ENCODE measurements at places on chromosomes 2 and 18.

- DNase-seq: no peak
These were observed 23.4 kb upstream of the CREG2 start for GRCh38 chr2:101410746-101411145.

GRCh38 chr2:72367530-72368225 is 220.0 kb upstream of the CYP26B1 start:
- DNase-seq: no peak

- DNase-seq: no peak
These were observed 66.4 kb downstream of the VSNL1 start for GRCh38 chr2:17606851-17607250.

DNA sequence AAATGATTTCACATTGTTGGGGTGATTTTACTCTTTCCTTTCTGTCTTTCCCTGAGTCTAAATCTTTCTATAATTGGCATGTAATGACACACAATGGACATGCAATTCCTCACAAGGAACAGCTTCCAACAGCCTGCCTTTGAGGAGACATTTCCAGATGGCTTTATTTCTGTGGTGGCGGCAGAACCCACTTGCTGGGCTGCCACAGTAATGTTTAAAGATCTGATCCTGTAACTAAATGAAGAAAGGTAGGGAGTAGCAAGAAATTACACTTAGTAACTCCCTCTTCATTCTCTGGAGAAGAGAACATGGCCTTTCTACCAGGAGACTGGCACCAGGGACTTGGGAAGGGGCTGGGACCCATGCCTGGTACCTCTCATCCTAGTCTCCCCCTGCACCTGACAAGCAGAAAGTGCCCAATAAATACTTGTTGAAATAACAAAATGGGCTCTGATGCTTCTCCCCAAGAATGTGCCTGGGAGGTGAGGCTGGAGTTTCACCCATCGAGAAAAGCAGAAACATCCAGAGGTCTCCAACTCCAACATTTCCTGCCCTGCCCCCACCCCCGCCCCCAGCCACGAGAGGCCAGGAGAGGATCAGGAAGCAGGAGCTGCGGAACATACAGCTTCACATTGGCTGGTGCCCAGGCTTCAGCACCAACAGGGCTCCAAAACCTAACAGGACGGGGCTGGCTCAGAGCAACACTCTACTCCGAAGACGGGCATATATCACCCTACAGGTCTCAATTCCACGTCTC is 92.1 kb downstream of the PXDN start:
- DNase-seq: no peak

- DNase-seq: no peak
These were observed 31.0 kb downstream of the KIF1A start for GRCh38 chr2:240789051-240789453.

- DNase-seq: no peak
These were observed 92.9 kb upstream of the CSRNP3 start for GRCh38 chr2:165376571-165376975.

- DNase-seq: no peak
These were observed 221.9 kb downstream of the NDUFA10 start for GRCh38 chr2:239803102-239803765.

DNA sequence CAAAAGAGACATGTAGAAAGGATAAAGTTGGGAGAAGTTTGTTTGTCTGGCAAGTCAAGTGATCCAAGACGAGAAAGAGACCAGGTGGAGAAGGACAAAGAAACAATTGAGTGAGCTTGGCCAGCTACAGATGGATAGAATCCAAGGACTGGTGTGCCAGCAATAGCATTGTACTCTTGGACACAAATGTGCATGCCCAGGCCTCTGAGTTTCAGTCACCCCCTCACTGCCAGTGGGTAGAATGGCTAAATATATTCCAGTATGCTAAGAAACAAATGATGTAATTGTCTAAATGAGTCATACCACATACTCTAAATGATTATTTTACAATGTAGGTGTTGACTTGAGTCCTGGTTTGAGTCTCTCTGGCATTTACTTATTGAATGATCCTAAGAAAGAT is 881.3 kb downstream of the LRRTM4 start:
- DNase-seq: no peak
